BJ (cell line): ENCODE measurements at places on chromosomes 5 and 9.
A peak's percentile ranks its signal among the peaks of the same experiment; 100 is the strongest.

DNA sequence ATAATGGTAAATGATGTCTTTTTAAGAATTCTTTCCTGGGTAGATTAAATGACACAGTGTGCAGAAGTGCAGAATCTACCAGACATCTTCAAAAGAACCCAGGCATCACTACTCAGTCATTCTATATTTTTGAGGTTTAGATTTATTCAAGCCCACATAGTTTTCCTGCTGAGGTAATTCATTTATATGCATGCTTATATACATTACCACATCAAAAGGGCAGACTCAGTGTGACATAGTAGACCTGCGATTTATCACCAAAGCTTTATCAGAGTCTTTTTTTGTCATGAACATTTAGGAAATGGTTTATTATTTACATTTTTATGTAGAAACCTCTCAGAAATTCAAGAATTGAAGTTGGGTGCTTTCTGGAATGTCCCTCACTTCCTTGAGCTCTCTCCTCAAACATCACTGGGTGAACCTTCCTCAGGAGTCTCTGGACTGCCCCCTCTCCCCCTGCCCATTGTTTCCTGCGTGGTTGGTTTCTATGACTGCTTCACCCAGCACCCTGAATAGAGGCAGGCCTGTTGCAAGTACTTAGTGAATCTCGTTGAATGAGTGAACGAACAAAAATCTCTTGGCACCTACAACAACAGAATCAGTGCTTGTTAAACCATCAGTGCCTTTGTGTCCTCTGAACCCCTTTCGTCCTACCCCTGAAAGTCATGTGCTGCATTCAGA lies 42.5 kb downstream of the ADAMTS16 start:
- no peak for DNase-seq

DNA sequence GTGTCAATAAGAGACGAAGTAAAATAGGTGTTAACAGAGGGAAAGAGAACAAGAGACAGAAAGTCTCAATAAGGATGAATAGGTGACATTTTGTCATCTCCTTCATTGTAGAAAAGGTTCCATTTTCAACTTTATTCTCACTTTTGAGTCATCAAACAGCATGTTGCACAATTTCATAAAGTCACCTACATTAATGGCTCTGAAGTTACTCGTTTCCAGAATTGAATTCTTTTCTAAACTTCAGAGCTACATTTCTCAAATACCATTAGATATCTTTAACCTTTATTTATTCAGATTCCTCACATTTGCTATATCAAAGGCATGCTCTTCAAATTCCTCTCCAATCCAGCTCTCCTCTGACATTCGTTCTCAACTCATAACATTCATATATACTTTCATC lies 13.1 kb downstream of the ADAMTS6 start:
- no peak for DNase-seq

- DNase-seq = no peak
These were observed 1.2 kb downstream of the VCAN start for GRCh38 chr5:83472508-83473345.

DNA sequence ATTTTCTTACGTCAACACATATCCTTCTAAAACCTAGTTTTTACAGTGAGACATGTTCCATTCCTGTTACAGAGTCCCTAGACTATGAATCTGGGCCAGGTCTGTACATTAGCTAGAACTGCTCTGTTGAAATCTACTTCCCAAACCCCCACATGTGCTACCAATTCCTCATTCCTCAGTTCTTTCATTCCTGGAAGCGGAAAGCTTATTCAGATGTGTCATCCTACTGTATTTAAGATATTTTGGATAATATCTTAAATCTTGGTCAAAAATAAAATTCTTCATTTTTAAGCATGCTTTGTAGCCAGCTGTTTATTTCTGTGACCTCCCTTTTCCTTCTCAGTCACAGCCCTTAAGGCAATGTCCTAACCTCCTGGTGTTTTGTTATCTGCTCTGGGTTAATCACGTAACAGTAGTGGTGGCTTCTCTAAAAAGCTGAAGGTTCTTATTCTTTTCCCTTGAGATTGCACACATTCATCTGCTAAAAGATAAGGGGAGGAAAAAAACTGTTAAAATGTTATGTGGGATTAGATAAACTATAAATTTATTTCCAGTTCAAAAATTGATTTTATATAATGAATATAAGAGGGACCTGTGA lies 35.6 kb downstream of the GLRX start:
- no peak for DNase-seq

DNA sequence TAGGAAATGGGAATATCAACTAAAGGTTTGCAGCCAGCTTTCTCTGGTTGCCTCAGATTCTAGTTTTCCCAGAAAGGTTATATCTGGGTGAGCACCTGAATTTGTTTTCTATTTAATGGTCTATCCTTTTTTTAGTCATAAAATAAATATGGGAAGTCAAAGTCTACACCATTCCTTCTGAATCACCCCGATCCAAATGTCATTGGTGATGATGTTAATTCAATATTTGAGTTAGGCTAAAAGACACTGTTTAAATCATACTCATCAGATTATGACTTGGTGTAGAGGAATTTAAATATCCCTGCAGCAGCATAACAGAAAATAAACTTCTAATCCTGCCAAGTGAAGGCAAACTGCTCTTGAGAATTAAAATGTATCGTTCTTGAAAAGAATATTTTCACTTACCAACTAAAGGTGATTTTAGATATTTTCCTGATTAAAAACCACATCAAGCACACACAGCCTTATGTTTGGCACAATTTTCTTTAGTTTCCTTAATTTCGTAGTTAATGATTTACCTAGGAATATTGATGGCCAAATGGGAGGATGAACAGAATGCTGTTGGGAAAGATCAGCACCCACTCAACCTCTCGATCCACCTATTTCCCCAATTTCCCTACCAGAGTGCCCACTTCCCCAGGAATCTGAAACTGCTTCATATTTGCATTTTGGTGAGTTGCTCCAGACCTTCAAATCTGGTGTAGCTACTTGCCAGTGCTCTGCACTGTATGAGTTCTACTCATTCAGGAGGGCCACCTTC lies 103.1 kb upstream of the TSLP start:
- no peak for DNase-seq

- no peak for DNase-seq
These were observed 78.2 kb downstream of the GCNT1 start for GRCh38 chr9:76537150-76537646.

GRCh38 chr9:108786901-108787689 lies 68.7 kb downstream of the ACTL7B start:
- peak; percentile 25 for DNase-seq

GRCh38 chr5:138874771-138875551 lies at the start of gene LRRTM2:
Gene LRRTM2 (minus strand): TSS chr5:138875335. CDS start chr5:138874911, 424 bp downstream.
- DNase-seq = peak; percentile 24

GRCh38 chr5:167872791-167873190 lies 418.7 kb upstream of the WWC1 start:
- no peak for DNase-seq

DNA sequence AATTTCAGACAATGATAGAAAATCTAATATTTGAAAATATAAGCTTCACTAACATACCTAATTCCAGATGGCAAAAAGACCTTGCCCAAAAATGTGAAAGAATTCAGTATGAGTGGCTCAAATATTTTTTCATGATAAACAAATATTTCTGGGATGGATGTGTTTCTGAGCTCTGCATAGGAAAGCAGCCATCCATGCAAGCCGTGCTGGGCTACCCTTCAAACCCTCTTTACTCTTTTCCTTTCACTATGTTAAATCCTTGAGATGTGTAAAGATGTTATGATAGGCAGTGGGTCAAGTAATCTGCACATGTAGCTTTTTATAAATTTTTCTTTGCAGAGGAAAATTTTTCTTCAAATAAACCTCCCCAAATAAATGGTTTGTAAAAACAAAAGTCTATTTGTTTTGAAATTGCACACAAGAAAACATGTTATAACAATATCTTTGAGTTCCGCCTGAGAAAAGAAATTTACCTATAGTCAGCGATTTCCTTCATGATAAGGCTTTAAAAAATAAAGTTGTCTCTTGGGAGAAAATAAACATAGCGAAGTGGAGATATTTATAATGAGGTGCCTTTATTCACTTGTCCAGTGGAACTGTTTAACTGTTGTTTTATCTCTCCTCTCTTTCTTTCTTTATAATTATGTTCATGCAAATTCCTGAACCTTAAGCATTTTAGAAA lies 154.3 kb upstream of the PITX1 start:
- no peak for DNase-seq

GRCh38 chr5:53006911-53007890 lies 18.0 kb downstream of the ITGA2 start:
- DNase-seq = no peak
